Brain pericyte (primary cell): ENCODE measurements at places on chromosomes 4 and X.

DNA sequence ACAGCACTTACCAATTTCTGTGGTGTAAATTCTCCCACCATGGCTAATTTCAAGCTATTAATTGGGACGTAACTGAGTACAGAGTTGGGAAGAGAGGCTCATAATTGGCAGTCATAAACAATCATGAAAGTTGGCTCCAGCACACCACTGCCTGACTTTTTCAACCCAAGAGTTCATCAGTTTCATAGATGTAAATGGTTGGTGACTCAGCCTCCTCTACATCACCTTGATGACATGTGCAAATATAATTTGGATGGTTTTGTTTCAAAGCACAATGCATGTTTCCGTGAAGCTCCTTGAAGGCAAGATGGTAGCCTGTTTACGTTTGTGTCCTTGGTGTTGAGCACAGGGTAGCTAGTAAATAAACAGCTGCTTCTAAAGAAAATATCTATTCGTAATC is 235.1 kb downstream of the LDB2 start:
- DNase-seq = no peak

- DNase-seq = no peak
These were observed 14.2 kb downstream of the SORBS2 start for GRCh38 chr4:185797596-185798338.

DNA sequence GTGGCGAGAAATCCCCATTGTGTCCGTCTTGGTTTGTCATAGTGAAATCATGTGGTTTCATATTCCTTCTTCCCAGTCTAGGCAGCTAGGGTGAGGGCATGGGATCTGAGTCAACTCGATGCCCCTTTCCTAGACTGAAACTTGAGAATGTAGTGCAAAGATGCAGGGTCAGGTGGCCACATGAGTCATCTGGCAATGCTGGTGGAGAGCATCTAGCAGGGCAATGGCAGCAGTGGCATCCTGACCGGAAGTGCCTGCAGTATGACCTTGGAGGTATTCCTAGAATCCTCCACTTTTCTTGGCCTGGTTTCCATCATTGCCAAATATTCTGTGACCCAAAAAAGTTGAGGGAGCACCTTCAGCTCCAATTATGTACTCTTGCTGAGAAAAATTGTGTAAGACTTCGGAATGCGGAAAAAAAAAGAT is 39.1 kb upstream of the TMEM184C start:
- DNase-seq = peak; percentile 89

DNA sequence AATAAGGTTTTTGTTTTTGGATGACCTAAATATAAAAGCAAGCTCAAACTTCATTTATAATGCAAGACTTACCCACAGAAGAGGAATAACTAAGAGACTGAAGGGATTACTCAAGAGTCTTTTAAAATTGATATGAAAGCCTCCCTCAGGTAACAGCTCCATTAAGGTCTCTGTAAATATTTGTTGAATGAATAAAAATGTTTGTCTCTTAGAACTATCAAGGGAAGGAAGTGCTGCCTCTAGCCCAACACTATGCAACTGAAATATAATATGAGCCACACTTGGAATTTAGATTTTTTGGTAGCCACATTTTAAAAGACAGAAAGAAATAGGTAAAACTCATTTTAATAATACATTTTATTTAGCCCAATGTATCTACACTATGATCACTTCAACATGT is 127.8 kb downstream of the SH3RF1 start:
- no peak for DNase-seq

DNA sequence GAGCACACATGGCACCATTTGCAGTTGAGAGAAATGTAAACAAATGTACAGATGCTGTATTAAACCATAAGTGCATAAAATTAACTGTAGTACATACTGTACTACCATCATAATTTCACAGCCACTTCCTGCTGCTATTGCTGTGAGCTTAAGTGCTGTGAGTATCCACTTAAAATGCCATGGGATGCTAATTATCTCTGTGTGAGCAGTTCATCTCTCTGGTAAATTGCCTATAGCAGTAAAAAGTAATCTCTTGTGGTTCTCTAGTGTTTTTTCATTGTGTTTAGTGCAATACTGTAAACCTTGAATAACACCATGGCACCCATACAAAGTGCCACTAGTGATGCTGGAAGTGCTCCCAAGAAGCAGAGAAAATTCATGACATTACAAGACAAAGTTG is 9.9 kb upstream of the SCOC start:
- no peak for DNase-seq

DNA sequence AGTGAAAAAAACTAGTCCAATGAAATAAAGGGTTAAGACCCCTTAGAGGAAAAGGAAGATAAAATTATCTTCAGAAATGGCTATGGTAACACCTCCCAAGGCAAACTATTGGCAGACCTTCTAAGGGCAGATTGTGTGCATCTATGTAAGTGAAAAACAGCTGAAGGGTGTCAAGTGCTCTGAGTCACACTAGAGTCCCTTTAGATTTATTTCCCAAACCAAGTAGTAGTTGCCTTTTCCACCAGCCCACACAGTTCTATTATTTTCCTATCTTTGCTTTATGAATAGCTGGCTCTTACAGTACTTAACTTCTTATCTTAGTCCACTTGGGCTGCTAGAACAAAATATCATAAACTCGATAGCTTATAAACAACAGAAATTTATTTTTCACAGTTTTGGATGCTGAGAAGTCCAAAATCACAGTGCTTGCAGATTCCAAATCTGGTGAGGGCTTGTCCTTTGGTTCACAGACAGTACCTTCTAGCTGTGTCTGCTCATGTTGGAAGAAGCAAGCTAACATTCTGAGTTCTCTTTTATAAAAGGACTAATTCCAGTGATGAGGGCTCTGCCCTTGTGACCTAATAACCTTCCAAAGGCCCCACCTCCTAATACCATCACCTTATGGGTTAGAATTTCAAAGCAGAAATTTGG is 143.6 kb downstream of the GRID2 start:
- DNase-seq = no peak

DNA sequence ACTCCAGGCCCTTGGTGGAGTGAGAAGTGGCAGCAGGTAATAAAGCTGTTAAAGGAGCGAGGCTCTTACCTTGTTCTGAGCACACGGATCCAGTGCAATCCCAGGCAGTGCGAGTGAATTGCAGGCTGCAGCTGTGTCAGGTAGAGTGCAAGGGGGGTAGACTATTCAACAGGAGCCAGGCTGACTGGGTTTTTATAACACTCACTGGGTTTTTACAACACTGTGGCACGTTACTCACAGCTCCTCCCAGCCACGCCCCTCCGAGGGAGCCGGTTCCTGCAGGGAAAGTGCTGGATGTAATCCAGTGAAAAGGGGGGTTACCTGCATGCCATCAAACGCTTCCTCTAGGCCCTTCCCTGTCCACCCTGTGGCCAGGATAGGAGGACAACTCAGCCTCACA is 358 bp downstream of the FGFBP1 start:
- no peak for DNase-seq

- DNase-seq = no peak
These were observed 2.2 kb downstream of the MAMLD1 start for GRCh38 chrX:150365051-150365989.

GRCh38 chr4:19348746-19349145 is 903.0 kb upstream of the SLIT2 start:
- no peak for DNase-seq

DNA sequence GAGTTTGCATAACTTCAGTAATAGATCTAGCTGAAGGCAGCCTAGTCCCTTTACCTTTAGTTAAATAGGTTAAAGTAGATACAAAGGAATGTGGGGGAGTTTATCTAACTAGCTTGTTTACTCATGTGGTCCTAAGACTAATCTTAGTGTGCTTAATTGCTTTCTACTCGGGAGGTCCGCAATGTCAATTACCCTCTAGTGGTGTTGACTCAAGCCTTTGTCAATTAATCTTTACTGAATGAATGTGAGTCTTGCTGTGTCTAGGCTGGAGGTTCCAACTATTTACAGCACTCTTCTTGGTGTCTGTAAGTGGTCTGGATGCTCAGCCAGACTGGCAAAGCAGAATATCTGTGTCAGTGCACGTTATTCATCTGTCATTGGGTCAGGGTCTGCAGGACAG is 17.9 kb upstream of the YTHDC1 start:
- DNase-seq = no peak

GRCh38 chr4:78781139-78781538 is 5.0 kb downstream of the BMP2K start:
- DNase-seq = no peak

GRCh38 chrX:2587146-2587545 is 86.4 kb upstream of the DHRSX start:
- DNase-seq = no peak

GRCh38 chr4:41064953-41065352 is 149.4 kb downstream of the APBB2 start:
- no peak for DNase-seq

DNA sequence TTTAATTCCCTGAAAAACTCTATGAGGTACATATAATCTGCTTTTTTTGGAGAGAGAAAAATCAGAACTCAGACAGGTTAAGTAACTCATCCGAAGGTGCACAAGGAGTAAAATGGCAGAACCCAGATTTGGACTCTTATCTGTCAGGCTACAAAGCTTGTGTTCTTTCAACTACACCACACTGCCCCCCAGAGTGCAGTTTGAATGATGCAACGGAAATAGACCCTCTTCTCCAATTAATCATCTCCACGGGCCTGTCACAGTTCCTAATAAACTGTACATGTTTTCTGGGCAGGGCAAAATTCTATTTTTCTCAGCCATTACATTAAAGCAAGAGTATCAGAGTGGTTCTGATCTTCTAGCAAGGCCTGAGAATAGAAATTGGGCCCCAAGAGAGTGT is 35.3 kb upstream of the DCX start:
- no peak for DNase-seq

GRCh38 chr4:21856754-21857153 is 91.8 kb downstream of the KCNIP4 start:
- DNase-seq = no peak

GRCh38 chr4:3410401-3411135 is 31.2 kb upstream of the HGFAC start:
- no peak for DNase-seq
